ENCODE measurements at places on chromosomes 16 and 17. TPM values are rescaled to one million over a fixed set of nuclear protein-coding genes. Genes with fewer than 3 reads are reported as not detected.

PMFBP1 gene
- total RNA-seq: 0.16 TPM

PPM1E gene
- total RNA-seq: 0.35 TPM

- ATAC-seq: no peak
These were observed 36.7 kb downstream of the SALL1 start for GRCh38 chr16:51114382-51114781.

DNA sequence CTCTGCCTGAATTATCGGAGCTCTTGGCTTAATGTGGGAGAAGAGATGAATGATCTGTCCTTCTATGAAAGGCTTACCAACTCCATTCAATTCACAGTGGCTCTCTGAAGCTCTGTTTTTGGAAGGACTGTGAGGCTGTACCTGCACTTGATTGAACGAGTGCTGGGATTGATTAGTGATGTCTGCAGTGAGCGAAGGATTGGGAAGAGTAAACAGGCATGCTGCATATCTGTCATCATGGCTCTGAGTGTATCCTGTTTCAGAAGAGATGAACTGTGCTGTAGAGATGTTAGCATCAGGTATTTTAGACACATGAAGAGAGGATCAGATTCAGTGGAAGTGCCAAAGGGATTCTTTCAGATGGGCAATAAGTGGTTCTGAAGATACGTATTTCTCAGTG is 564.0 kb downstream of the MAF start:
- no peak for ATAC-seq

DNA sequence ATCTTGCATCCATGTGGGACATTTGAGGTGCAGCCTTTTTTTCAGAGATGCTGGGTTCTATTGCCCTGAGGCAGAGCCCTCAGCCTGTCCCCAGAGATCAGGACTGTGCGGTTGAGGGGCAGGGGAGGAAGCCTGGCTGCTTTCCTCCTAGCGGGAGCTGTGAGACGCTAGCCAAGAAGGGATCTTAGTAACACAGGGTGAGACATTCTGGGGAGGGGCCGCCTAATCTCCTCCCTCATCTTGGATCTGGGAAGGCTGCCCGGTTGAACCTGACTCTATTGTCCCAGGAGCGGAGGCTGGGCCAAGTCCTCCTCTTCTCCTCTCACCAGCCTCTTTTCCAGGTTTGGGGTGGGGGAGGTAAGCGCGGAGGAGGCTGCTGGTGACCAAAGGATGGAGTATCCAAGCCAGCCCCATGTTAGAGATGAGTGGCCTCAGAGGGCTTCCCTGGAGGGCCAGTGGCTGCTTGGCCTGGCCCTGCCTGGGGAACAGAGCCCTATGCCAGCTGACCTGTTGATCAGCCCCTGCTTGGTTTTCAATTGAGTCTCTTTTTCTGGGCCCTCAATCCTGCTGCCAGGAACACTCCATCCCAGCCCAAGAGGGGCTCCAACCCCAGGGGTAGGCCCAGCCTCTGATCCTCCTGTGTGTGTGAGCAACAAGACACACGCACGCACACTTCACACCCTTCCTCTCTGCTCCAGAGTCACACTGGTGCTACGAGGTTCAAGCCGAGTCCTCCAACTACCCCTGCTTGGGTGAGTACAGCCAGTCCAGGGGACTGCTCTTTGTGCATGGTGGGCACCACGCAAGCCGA is 5.0 kb downstream of the CA4 start:
- ATAC-seq: peak; percentile 22

TMC7 gene
- 0.74 TPM for total RNA-seq

C17orf107 gene
- total RNA-seq: 0.62 TPM

DNA sequence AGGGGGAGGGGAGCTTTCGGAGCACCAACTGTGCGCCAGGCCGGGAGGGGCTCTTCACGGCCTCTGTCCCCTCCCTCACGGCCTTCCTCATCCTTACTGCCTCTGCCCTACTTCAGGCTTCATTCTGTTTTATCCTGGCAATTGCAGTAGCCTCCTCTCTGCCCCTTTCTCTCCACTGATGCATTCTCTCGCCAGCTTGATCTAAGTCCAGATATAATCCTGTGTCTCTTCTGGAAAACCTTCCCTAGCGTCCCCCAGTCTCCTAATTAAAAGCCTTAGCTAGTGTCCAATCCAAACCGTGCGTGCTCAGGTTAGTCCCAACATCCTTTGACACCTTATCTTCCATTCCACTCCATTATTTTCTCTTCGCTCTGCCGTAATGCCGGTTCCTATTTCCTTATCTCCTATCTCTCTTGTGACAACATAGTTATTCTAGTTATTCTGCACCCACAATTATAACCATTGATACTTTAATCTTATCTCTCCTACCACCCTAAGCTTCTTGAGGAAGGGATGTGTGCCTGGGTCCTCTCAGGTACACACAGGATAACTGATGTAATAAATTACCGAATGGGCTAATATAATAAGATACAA is 869 bp downstream of the ZNF48 start:
- ATAC-seq: no peak

- ATAC-seq: peak; percentile 77
These were observed at the start of gene MPG for GRCh38 chr16:77807-78443. Gene MPG, plus strand, starts transcription at chr16:78225. Its CDS starts 85 bp downstream, at chr16:78310.

DNA sequence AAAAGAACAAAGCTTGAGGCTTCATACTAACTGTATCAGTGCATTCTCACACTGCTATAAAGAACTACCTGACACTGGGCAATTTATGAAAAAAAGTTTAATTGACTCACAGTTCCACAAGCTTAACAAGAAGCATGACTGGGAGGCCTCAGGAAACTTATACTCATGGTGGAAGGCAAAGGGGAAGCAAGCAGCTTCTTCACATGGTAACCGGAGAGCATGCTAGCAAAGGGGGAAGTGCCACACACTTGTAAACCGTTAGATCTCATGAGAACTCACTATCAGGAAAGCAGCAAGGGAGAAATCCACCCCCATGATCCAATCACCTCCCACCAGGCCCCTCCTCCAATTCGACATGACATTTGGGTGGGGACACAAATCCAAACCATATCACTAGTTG is 25.3 kb downstream of the CTRB2 start:
- ATAC-seq: no peak

GRCh38 chr16:58020628-58021521 is 4.7 kb upstream of the MMP15 start:
- ATAC-seq: no peak

DNA sequence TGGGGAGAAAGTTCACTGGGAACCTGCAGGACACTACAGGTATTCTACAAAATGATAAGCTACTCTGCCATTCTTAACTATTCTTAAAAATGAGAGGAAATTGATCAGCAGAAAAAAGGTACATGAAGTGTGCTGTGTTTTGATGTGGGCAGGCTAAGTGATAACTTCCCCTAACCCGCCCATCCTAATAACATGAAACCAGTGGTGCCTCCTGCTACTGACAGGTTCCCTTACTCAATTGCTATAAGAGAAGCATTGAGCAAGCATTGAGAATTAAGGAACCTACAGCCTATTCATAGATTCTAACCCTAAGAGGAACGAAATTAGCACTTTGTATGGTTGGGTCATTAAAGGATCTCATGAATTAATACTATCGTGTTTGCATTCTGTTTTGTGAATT is 18.9 kb downstream of the XYLT1 start:
- no peak for ATAC-seq

DNA sequence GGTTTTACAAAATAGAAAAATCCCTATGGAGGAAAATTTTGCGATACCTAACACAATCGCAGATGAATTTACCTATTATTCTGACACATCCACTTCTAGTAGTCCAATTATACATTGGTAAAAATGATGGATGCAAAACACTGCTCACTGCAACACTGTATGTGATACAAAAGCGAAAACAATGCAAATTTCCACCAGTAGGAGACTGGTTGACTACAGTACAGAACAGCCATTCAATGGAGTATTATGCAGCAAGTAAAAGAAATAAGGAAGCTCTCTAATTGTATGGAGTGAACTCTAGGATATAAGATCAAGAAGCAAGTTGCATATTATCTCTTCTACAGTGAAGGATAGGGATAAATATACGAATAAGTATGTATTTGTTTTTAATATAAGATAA is 48.5 kb downstream of the SETD6 start:
- ATAC-seq: no peak

GRCh38 chr16:4414187-4414917 is 2.0 kb downstream of the CORO7 start:
- no peak for ATAC-seq

DUSP14 gene
- 29.4 TPM for total RNA-seq

- no peak for ATAC-seq
These were observed 27.9 kb upstream of the ENDOV start for GRCh38 chr17:80387071-80387470.

DNA sequence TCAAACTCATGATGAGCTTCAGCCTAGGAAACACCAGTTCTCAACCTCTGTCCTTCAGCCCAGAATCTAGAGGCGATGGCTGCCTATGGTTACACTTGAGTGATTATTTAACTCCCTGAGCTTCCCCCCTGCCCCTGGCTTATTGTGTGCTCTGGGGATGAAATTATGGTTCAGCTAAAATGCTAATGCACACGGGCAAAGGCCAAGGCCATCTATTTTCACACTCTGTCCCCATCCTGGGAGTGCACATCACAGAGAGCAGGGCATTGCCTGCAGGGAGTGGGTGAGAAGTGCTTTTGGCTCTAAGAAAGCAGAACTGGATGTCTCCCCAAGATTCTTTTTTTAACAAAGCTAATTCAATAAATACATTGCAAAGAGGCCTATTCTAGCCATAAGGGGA is 21.6 kb upstream of the CACNG5 start:
- no peak for ATAC-seq

GRCh38 chr17:41599680-41600079 is 12.9 kb downstream of the KRT16 start:
- ATAC-seq: no peak

KRT39 gene
- total RNA-seq: not detected

ITGB3 gene
- 58.7 TPM for total RNA-seq

GRCh38 chr17:73271072-73271471 is 9.4 kb upstream of the CPSF4L start:
- ATAC-seq: no peak

LPCAT2 gene
- 24.9 TPM for total RNA-seq

- no peak for ATAC-seq
These were observed 74.9 kb upstream of the ZFHX3 start for GRCh38 chr16:73122604-73123391.

GRCh38 chr17:69773081-69773480 is 301.9 kb upstream of the KCNJ16 start:
- no peak for ATAC-seq

DNA sequence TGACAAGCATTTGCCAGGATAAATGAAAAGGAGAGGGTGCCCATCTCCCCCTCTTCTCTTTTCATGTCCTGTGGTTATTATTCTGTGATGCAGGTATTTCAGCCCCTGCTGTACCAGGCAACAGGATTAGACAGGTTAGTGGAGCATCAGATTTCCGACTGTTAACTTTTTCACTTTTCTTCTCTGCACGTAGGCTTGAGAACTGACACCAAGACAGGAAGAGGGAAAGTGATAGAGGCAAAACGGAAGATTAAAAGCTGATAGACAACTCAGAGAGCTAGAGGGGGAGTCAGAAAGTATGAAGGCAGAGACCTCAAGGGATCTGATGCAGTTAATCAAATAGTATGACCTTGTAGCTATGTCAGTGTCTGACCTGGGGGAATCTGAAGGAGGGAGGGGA is 132.8 kb downstream of the SOX9 start:
- no peak for ATAC-seq

- ATAC-seq: no peak
These were observed 10.6 kb downstream of the USP7 start for GRCh38 chr16:8953064-8953463.

- ATAC-seq: no peak
These were observed 1.3 kb downstream of the SLC43A2 start for GRCh38 chr17:1627182-1627981.

DNA sequence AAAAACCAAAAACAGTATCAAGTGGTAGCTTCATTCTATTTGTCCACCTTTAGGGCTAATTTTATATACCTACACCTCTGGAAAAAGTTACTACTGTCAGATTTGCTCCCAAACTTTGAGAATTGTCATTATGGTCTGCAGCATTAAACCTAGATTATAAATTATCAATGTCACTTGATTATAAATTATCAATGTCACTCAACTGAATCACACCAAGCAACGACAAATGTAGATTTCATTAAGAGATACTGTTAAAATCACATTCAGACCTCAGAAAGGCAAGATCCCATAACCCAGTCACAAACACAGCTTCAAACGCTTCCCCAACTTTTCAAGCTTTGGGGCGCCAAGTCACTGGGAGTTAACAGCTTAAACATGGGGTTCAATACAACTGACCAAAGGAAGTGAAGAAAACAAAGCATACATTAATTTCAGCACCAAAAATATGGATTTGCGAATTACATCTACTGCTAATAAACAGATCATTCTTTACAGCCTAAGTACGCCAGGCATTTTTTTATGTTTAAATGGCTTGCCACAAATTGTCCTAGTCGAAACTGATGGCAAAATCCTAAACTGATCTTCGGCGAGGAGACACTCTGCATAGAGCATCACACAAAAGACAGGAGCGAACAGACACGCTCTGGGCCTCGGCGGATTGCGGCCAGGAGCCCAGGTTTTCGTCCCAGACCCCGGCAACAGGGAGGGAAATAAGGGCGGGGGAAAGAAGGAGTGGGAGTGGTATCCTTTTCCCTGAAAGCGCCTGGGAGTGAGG is 981 bp downstream of the GLG1 start:
- ATAC-seq: no peak

DNA sequence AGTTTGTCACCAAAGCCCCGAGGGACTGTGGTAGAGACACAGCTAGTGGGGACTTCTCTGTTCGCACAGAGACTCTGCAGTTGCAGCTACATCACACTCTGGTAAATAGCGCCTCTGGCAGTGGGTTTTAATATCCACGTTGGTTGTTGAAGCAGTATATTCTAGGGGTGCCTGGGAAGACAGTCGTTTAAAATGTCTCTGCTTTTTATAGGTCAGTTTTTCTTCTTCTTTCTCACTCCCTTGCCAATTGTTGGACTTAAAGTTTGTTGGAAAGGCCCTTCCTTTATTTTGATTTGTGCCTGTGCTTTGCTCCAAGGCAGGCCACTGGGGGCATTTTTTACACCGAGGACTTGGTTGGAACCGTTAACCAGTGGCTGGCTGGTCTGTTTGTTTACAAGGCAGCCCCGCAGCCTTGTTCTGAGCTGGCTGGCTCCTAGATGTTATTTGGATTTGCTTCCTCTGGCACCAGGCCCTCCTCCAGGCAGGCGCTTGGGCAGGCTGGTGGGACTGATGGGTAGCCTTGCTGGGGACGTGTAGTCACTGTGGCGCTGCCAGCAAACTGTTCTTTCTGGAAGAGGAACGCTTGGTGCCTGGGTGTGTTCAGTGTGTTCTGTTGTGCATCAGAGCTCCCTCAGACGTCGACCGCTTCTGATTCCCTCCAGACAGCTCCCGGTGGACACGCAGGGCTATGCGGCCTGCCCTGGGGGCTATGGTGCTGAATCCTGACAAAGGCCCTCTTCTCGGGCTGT is 218.2 kb upstream of the CHMP6 start:
- peak; percentile 92 for ATAC-seq

- peak; percentile 83 for ATAC-seq
These were observed 71.3 kb downstream of the SOX9 start for GRCh38 chr17:72191921-72192799.

AHSP gene
- not detected for total RNA-seq

DNA sequence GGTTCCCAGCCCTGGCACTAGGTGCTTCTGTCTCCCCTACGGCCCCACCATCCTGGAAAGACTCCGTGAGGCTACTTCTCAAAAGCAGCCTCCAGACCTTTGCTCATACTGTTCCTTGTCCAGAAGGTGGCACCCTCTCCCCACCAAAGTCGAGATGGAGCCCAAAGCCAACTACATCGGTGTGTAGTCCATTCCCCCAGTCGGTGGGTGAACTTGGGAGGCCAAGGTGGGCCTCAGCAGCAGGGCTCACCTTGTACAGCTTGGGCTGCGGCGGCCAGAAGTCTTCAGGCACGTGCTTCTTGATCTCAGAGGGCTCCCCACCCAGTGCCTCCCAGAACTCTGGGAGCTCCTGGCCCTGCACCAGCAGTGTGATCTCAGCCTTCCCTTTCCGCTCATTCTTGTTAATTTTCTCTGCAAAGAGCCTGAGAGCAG is 10.2 kb downstream of the FLII start:
- peak; percentile 59 for ATAC-seq
